Cardiac fibroblast (primary cell): ENCODE measurements at places on chromosomes 5 and 9.
A peak's percentile ranks its signal among the peaks of the same experiment; 100 is the strongest.

GRCh38 chr9:101270302-101270701, 114.5 kb downstream of the BAAT start:
- DNase-seq, result no peak

GRCh38 chr5:35172533-35172932, 57.8 kb downstream of the PRLR start:
- DNase-seq, result no peak

- DNase-seq, result no peak
Measured at GRCh38 chr5:139952574-139952973, 90.5 kb downstream of the NRG2 start.

GRCh38 chr5:164372892-164373291, 867.5 kb downstream of the MAT2B start:
- no peak for DNase-seq

- DNase-seq, result no peak
Measured at GRCh38 chr9:132056717-132057560, 22.7 kb downstream of the MED27 start.

DNA sequence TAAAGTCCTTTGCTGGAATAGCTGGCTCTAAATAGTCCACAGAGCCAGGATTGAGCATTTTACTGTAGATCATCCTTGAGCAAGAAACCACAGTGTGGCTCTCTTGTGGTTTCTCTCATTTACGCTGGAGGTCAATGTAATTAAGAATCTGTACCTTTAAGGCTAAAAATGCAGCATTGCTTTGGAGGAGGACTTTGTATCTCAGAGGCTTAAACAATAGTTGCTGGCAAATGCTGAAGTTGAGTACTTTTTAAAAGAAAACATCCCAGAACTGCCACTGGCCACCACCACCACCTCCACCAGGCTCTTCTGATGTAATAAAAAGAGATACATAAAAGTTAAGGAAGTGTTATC, 177.3 kb upstream of the ADAMTSL1 start:
- peak; percentile 33 for DNase-seq

- DNase-seq, result peak; percentile 41
Measured at GRCh38 chr9:109918339-109919163, 138.6 kb downstream of the PALM2AKAP2 start.

GRCh38 chr9:134369416-134370212, 43.4 kb downstream of the RXRA start:
- no peak for DNase-seq

DNA sequence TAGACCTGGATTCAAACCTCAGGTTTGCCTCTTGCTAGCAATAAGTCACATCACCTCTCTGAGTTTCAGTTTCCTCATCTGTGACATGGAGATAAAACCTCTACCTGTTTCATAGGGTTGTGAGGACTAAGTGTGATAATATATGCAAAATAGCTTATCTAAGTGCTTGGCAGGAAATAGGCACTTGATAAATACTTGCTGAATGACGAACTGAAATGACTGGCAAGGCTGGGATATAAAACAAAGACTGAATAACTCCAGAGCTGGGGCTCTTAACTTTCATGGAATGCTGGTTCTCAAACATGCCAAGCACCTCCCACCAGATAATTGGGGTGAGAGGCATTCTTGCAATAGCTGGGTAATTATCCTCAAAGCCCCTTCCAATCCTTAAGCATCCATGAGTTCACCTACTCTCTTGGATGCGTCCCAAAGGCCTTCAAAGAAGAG, 87.6 kb downstream of the ADRB2 start:
- DNase-seq, result peak; percentile 56

GRCh38 chr9:71681708-71682272, 86.5 kb downstream of the CEMIP2 start:
- DNase-seq, result peak; percentile 70

DNA sequence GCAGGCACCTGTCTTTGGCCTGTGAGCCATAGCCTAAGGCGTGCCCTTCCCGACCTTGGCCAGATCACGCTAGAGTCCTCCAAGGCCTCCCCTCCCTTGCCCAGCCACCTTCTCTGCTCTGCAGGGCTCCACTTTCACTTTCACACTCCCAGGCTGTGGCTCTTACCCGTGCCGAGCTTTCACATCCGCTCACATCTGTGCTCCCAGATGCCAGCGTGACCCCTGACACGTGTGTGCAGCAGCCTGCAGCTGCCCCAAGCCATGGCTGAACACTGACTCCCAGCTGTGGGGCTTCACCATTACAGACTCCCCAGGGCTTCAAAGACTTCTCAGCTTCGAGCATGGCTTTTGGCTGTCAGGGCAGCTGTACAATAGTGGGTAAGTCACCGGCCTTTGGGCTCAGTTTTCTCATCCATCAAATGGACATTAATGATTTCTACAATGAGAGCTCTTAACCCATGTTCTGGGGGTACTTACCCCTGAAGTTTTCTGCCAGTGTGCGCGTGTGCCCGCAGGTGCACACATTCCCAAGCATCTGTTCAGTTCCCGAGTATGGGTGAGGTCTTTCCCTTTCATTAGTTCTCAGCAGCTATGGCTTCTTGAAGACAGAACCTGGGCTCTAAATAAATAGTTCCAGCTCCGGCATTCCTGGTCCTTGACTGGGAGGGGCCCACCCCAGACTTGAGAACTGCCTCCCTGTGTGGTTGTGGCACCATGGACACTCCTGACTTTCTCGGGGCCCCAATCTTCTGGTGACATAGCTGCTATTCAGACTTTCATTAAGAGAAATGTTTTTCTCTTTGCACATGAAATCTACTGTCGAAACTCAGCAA, 118.6 kb downstream of the RGS3 start:
- no peak for DNase-seq

DNA sequence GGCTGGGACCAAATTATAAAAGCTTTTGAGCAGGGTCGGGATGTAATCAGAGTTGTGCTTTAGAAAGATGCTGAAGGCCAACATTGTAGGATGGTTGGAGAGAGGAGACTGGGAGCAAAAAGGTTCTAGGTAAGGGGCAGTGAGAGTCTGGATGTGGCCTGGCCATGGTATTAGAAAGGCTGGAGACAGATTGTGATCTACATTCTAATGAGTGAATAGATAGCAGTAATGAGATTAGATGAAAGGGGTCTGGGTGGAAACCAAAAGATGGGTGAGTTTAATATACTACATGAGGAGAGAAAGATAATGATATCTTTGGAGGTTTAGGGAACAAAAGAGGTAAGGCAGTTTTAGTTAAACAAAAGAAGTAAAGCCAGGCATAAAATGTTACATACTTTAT, 88.8 kb upstream of the SH3GL2 start:
- DNase-seq, result no peak

- DNase-seq, result no peak
Measured at GRCh38 chr5:6831678-6832671, 118.7 kb downstream of the TENT4A start.

GRCh38 chr5:91556-92263, at the start of gene PLEKHG4B:
PLEKHG4B (plus strand) TSS chr5:92168; CDS start chr5:92232, 64 bp downstream.
- DNase-seq, result no peak

DNA sequence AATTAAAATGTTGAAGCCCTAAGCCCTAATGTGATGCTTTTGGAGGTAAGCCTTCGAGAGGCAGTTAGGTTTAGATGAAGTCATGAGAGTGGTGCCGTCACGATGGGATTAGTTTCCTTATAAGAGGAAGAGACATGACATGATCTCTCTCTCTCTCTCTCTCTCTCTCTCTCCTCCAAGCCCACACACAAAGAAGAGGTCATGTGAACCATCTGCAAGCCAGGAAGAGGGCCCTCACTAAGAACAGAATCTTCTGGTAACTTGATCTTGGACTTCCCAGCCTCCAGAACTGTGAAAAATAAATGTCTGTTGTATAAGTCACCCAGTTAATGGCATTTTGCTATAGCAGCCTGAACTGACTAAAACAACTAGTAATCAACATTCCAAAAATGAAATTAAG, 175.5 kb downstream of the GNA14 start:
- DNase-seq, result no peak

- no peak for DNase-seq
Measured at GRCh38 chr9:16361118-16361517, 509.4 kb downstream of the BNC2 start.

DNA sequence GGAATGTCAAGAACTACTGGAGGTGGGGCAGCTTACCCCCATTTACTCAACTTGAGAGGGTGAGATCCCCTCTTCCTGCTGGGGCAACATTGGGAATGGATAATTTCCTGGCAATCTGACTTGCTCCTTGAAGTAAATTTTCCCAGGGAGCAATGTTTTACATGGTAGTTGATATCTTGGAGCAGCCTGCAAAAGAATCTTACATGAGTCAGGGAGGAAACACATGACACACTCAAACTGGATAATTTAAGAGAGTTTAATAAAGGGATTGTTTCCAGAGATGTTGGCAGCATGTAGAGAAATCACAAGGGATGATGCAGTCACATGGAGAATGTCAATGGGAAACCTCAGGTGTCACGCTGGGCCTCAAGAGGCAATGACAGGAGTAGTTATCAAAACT, 212.5 kb downstream of the GAS1 start:
- DNase-seq, result peak; percentile 44

- DNase-seq, result no peak
Measured at GRCh38 chr5:133682451-133682850, 70.1 kb upstream of the FSTL4 start.

- peak; percentile 16 for DNase-seq
Measured at GRCh38 chr9:96884443-96884842, 30.1 kb upstream of the ZNF782 start.

GRCh38 chr5:112013660-112014059, 256.7 kb upstream of the NREP start:
- no peak for DNase-seq

DNA sequence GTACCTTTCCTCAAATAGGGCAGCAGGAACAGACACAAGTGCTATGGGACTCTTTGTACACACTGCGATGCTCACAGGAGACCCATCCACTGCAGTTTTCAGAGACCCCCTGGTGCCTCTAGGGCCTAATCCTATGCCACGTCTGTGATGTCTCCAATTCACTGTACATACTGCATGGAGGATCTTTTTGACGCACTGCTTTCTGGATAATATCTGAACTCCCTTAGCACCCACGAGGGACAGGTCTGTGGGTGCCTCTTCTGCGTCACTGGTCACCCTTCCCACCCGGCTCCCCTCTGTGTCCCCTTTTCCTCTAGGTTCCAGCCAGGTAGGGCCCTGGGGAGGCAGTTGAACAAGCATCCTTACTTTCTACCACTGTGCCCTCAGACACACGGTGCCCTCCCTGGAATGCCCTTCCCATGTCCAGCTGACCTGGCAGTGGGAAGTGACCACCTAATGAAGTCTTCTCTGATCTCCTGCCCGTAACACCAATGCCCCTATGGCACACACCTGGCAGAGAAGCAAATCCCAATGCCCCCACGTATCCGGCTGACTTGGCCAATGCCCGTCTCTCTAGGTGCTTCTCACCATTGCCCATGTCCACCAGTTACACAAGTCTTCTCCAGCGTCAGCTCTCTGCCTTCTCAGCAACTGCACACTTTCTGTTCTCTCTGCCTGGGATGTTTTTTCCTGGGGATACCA, 41.5 kb downstream of the FOXI1 start:
- DNase-seq, result no peak

DNA sequence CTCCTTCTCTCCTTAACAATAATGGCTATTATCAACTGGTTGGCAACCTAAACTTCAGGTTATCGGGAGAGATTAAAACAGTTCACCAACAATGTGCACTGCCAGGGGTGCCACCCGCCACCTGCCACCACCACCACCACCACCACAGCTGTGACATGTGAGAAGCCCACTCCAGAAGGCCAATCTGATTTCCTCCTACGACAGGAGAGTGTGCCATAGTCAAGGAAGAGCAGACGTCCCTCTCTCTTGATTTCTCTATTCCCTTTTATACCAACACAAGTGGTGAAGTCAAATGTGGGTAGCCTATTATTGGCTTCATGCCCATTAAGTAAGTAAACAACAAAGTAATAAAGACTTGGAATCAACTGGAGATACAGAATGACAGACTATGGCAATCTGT, 22.4 kb downstream of the GNAQ start:
- DNase-seq, result no peak

DNA sequence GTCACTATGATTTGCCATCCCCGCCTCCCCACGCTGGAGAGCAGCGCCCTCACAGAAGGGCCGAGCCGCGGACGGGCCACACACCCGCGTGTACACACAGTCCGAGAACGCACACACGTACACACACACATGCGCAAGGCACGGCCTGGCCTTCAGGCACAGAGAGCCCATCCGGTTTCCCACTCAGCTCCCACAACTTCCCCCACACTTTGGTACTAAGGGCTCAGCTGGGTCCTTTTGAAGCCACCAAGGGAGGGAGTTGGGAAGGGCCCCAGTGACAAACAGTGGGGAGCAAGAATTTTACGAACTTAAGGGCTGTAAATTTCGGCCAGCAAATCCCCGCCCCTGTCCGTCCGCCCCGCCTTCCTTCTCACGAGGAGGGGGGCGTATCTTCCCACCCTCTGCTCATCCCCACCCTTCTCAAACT, 133.3 kb upstream of the HAND1 start:
- peak; percentile 19 for DNase-seq

DNA sequence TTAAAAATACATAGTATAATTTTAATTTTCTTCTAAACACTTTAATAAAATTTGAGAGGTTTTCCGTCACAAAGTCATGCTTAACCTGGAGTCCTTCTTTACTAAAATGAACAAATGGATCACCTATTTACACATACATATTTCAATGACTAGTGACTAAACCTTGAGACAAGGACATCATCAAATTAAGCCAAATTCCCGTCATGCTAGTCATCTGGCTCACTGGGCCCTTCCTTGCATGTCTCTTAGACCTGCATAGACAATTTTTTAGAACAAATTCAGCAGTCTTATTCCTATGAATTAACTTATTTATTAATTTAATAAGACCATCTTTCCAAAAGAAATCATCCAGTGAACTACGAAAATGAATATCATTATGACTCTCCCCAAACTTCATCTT, 26.6 kb downstream of the ERAP2 start:
- DNase-seq, result no peak

DNA sequence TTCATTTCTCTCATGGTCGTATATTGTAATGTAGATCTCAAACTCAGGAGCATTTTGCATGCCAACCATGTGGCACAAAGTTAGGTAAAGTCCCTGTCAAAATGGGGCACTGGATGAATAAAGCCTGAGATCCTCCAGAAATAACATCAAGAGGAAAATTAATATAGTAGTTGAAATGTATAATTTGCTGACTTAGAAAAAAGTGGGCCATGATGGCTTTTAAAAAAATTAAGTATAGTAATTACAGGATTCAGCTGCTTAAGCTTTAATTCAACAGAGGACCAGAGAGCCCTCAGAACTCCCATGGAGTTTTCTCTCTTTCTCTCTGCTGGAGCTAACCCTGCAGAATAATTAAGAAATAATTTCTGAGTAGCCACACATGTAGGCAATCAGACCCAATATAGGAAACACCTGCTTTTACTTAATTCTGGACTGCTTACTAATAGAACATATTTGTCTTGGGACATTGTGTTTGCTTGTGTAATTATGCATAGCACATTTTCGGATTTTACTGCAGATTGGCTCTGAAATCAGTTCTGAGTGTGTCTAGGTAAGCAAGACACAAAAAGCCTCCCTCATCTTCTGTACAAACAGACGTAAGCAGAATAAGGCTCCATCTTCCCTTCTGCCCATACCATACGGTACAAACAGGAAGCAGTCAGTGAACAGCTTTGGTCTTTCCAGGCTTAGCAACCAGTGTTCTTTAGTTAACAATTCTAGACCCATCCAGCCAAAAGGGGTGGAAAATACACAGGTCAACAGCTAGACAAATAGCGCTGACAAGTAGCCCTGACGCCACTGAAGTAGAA, 26.5 kb upstream of the PCSK1 start:
- DNase-seq, result no peak
